AG09309 (cell line): ENCODE measurements at places on chromosomes 6 and 20.

DNA sequence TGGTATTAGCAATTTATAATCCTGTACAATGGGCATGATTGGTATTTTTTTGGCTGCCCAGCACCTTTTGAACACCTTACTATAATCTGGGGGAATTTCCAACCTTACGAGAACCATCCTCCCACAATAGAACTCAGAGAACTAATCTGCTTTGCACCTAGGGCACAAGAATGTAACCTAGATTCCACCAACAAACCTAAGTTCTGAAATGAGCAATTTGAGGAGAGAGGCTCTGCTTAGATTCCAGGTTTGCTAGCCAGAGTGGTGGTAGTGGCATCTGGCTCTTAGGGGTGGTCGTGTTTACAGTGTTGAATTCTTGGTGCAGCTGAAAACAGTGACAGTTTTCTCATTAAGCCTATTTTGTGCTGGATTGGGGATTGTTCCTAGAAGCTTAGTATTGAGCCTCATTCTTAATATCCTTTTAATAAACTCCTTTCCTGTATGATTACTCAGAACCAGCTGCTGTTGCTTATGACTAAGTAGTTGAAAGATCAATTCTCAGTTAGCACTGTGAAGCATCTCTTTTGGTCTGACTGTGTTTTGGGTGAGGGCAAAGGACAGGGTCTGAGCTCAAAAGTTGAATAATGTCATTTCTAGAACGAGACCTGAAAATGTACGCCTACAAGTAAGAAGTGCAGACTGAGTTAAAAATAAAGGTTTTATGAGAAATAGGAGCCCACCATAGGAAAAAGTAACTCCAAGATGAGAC lies 385.6 kb downstream of the CDKAL1 start:
- no peak for DNase-seq

- no peak for DNase-seq
Observed at GRCh38 chr6:167137881-167138280, 15.0 kb downstream of the CCR6 start.

- peak; percentile 79 for DNase-seq
Observed at GRCh38 chr20:51365670-51366069, 176.8 kb downstream of the NFATC2 start.

DNA sequence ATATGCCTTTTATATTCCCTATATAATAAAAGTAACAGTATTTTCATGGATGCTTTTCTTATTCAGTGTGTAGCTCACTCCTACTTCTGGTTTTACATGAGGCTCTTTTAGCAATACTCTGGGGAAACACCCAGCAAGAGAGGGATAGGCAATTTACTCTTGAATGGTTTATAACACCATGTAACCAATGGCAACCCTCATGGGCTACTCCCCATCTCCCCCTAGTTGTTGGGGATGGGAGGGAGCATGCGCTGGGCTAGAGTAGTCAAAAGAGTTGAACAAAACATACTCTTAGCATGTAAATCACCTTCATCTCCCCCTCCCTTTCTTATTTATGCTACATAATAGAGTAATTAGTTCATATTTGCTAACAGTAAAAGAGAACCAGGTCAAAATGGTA lies 140.1 kb upstream of the LRFN2 start:
- no peak for DNase-seq

DNA sequence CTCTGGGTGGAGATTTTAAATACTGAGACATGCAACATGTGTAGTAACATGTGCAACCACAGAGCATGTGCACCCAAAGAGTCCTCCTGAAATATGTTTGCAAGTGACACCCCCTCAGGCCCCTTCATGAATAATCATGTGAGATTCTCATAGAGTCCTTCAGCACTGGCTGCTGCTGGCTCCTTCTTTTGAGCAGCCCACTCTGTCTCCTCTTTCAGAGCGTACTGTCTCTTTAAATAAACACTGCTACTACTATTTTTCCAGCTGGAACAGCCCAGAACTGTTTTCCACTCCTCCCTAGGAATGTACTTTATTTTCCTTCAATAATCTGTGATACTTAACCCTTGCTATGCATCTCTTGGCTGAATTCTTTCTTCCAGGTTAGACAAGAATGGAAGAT lies 42.0 kb downstream of the HLA-DRB5 start:
- DNase-seq = no peak

- DNase-seq = no peak
Observed at GRCh38 chr6:120055071-120055470, 705.5 kb upstream of the MAN1A1 start.

GRCh38 chr6:149895833-149896271 lies 2.1 kb downstream of the RAET1E start:
- no peak for DNase-seq

DNA sequence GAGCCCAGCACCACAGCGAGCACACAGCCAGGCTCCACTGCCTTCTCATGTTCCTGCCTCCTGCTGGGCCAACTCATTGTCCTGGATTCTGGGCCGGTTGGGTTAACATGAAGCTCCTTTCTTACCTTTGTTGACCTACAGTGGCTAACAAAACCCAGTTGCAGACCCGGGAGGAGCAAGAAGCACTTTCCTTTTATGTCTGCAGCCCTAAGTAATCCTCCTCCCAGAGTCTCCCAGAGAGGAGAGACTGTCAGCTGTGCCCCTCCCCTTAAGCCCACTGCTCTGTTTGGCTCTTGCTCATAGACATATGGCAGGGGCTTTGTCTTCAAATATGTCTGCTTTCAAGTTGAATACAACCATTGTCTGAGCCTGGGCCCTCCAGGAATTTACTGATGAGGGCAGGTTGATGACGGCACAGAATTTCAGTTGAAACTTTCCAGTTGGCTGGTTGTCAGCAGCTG lies 55.2 kb downstream of the PSMB1 start:
- no peak for DNase-seq

DNA sequence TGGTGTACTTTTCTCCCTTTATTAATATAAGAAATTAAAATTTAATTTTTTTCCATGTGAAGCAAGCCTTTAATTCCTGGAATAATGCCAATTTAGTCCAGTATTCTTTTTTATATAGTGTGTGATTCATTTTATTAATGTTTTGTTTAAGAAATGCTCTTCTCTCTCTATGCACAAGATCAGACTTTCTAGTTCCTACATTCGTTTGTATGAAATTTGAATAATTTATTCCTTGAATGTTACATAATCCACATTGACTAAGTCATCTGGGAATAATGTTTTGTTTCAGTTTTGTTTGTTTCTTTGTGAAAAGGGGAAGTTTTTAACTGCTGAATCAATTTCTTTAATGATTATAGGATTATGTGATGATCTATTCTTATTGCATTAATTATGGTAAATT lies 181.4 kb upstream of the ID4 start:
- no peak for DNase-seq

GRCh38 chr6:35534407-35535170 lies 21.9 kb upstream of the TULP1 start:
- no peak for DNase-seq

- DNase-seq = peak; percentile 39
Observed at GRCh38 chr6:44439270-44440045, 52.0 kb downstream of the CDC5L start.

DNA sequence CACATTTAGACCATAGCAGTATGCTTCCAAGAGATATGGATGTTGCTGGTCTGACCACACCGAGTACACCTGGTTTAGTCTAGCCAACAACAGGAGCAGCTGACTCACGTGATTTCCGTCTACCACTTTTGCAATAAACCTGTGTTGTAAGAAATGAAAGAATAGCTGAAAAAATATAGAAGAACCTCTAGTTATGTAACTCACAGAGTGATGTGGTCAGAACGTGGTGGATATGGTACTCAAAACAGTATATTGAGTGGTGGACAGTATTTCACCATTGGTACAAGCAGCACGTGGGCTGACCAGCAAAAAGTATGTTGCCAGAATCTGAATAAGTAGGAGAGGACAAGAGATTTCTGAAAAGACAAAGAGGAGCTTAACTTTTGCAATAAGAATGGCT lies 226.9 kb downstream of the TBC1D7 start:
- DNase-seq = no peak

GRCh38 chr6:101640131-101640530 lies 246.6 kb downstream of the GRIK2 start:
- DNase-seq = no peak

DNA sequence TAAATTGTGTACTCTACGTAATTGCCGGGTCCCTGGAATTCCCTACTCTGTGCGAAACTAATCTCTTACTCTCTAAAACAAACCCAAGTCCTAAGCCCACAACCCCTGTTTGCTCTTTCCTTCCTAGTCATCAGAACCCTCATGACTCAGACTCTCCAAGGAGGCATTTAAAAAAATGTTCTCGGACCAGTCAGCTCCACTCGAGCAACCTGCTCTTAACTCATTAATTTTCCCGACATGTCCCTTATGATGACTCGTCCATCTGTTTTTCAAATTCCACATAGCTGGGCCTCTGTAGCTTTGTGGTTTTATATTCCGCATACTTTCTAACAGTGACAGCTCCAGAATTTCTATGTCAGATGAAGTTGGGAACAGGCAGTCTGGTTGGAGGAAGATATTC lies 2.6 kb upstream of the MUC22 start:
- peak; percentile 45 for DNase-seq

DNA sequence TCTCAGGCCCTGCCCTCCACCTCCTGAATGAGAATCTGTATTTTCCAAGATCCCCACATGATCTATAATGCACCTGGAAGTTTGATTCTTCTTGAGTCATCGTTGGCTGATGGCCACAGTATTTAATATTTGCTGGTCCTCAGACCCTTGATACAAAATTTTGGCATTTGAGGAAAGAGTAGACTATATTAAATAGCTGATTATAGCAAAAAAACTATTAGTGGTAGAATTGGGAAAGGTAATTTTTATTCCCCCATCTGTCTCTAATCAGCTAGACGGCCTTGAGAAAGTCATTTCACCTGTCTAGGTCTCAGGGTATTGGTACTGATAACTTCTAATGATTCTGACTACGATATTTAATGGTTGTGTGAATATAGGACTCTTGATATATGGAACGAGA lies 176.8 kb downstream of the BMP2 start:
- DNase-seq = no peak

- DNase-seq = no peak
Observed at GRCh38 chr6:56552187-56553130, 90.2 kb downstream of the DST start.

DNA sequence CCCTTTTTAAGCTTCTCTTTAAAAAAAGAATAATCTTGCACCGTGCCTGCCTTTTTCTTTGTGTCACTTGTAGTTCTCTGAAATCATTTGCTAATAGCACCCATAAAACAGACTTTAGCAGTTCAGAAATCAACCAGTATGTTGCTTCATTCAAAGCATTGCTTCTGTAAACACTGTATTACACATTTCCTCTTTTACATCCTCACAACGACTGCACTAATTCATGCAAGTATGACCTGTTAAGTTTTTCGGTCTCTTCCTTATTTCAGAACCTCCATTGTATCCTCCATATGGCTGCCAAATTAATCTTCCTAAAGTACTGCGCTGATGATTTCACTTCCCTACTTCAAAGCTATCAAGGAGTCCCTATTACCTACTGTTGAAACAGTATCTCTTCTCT lies 142.9 kb upstream of the RNF217 start:
- no peak for DNase-seq

DNA sequence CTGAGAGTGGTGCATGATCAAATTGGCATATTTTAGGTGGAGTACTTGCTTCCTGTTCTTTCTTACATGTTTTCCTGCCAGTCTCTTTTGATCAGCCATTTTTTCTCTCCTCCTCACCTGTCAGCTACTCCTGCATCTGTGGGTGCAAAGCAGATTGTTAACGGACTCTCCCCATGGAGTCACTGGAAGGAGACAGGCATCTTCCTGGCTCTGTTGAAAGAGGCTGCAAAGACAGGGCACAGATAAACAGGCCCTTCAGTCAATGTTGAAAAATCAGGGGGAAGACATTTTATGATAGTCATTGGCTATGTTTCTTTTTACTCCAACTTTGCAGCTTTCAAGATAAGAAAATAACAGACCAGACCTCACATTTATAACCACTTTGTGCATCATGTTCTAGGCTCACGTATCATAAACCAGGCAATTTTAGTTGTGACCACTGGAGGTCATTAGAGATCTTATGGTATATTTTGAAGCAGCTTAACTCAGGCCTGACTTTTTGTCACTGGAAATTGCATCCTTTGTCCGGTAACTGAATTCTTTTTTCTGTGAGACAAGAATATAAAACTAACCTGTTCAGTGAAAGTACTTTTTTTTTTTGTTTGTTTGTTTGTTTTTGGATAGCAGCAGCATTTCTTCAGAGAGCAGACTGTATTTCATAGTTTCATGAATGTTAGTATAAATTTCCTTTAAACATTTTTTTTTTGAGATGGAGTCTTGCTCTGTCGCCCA lies 20.1 kb downstream of the ECT2L start:
- peak; percentile 45 for DNase-seq

GRCh38 chr6:127198549-127198948 lies 68.1 kb upstream of the RNF146 start:
- DNase-seq = no peak

- DNase-seq = no peak
Observed at GRCh38 chr6:6674872-6675271, 86.4 kb downstream of the LY86 start.

GRCh38 chr6:159722655-159723054 lies 4.7 kb upstream of the WTAP start:
- no peak for DNase-seq

DNA sequence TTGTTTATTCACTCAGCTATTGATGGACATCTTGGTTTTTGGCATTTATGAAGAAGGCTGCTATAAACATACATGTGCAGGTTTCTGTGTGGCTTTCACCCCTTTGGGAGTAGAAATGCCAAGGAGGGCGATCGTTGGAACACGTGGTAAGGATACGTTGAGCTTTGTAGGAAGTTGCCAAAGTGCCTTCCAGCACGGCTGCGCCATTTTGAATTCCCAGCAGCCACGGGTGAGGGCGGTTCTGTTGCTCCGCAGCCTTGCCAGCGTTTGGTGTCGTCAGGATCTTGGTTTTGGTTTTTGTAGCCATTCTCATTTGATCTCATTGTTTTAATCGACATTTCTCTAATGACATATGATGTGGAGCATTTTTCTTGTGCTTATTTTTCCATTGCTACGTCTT lies 21.8 kb downstream of the NTSR1 start:
- DNase-seq = no peak

- DNase-seq = no peak
Observed at GRCh38 chr20:53652090-53652858, 58.6 kb upstream of the ZNF217 start.

DNA sequence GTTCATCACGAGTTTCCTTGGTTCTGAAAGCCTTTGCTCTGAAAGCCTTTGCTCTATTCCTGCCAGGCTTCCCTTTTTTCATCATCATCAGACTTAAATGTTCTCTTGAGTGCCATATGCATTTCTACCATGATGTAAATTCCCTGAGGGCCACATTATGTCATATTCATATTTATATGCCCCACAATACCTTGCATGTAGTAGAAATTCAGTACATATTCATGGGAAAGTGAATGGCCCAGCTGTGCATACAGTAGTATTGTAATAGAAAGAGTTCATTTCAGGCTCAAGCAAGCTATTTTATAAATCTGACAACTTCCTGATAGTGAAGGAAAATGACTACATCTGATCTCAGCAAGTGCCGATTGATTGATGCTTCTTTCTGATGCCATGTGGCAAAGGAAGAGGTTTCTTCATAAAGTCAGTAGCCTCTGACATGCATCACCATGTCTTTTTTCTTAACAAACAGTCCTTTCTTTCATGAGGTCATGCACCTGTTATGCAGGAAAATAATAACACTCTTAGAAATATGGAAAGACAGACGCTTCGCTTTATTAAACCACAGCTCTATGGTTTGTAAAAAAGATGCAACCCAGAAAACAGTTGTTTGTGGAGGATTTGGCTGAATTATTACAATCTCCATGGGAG lies 308.7 kb downstream of the SAMD5 start:
- no peak for DNase-seq
